ENCODE measurements at places on chromosomes 5 and 9.
A peak's percentile ranks its signal among the peaks of the same experiment; 100 is the strongest.

GRCh38 chr5:52502460-52502999 lies 285.2 kb upstream of the ITGA1 start:
- DNase-seq, result no peak

GRCh38 chr5:59296317-59297264 lies 596.9 kb downstream of the PDE4D start:
- DNase-seq, result peak; percentile 69

DNA sequence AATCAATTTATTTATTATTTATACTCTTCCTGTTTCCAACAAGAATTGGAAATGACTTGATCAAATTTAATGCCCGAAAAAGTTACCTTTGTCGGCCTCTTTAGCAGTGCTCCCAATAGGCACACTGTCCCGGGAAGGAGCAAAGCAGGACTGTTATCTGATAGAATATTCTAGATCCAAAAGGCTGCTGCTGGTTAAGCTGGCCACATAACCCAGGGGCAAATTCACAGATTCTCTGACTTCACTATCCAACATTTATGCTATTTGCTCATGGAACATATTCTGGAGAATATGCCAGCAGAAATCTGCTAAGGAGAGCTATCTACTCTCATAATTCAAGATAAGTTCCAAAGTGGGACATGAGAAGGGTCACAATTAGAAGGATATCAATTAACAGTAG lies 100.2 kb upstream of the DMAC1 start:
- no peak for DNase-seq

DNA sequence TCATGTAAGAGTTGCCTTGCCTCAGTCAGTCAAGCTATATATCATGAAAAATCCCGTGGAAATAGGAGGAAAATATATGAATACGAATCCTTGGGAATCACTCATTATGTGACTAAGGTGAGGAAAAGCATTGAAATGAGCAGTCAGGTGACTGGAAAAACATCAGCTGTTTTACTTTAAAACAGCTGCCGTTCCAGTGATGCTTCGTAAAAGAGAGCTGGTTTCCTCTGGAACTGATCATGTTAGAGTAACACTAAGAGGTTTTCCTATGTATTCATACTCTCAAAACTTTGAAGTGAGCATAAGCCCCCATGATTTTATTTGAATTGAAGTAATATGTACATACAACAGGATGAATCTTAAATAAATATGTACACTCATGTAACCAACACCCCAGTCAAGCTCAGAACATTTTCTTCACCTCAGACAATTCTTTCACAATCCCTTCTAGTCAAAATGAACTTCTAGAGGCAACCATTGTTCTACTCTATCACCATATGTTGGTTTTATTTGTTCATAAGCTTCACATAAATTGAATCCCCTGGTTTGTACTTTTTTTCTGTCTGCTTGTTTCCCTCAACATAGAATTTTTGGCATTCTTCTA lies 107.7 kb downstream of the SLC25A46 start:
- DNase-seq, result no peak

DNA sequence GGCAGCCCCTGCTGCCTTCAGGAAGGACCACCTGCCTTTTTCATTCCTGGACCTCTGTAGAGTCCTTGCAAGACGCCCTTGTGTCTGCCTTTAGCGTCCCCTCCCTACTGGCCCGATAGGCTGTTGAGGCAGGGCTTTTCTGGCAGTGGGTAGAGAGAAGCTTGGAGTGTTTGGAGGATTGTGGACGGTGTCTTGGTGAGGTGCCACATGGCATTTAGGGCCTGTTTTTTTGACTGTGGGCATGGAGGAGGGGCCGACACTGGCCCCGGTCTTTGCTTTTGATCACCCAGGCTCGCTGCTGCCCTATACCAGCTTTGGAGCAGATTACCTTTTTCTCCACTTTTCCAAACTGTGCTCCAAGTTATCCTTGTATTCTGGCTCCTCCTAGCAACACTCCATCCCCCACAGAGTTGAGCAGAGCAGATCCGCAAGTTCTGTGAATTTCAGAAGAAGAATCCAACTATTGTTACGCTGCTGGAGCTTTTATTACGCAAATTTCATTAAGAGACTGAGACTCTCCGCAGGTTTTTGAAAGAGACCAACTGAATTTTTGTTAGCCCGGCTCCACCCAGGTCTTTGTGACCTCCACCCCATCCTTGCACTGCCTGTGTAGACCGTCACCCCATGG lies 34.8 kb upstream of the PRDM12 start:
- DNase-seq, result no peak

GRCh38 chr5:36802187-36802586 lies 74.4 kb upstream of the NIPBL start:
- no peak for DNase-seq

DNA sequence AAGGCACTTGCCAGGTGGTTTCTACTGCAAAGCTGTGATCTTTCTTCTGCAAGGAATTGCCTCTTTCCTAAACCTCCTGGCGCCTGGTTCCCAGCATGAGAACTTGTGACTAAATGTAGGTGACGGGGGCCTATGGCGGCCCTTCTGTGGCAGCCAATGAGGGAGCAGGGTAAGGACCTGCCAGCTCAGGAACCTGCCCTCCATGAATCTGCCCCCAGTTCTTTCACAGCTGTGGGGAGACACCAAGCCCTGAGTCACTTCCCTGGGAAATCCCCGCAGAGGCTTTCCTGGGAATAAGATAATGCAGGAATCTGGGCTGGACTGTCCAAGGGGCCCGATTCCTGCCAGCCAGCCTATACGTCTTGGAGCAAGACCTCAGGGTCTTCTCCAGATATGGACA lies 56.7 kb upstream of the CTNNA1 start:
- peak; percentile 87 for DNase-seq

DNA sequence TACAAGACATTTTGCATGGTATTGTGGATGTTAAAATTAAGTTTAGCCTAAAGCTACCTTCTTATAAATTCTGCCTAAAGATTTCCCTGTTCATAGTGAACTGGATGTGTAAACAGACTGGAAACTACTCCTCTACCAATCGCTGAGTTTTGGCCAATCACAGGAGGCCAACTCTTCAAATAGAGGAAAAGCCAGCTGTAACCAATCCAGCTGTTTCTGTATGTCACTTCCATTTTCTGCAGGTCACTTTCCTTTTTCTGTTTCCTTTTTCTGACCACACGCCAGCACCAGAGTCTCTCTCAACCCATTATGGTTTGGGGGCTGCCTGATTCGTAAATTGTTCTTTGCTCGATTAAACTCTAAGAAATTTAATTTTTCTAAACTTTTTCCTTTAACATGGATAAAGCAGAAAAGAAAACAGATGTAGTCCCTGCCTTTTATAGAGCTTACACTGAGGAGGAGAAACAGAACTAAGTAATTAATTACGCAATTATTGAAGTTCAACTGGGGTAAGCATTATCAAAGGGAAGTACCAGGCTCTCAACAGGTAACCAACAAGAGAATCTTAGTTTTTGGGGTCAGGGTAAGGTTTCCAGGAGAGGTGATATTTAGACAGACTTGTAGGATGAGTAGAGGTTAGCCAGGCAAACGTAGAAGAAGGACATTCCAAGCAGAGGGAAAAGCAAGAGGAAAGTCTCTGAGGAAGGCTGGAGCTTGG lies 27.7 kb downstream of the RANBP3L start:
- DNase-seq, result no peak

DNA sequence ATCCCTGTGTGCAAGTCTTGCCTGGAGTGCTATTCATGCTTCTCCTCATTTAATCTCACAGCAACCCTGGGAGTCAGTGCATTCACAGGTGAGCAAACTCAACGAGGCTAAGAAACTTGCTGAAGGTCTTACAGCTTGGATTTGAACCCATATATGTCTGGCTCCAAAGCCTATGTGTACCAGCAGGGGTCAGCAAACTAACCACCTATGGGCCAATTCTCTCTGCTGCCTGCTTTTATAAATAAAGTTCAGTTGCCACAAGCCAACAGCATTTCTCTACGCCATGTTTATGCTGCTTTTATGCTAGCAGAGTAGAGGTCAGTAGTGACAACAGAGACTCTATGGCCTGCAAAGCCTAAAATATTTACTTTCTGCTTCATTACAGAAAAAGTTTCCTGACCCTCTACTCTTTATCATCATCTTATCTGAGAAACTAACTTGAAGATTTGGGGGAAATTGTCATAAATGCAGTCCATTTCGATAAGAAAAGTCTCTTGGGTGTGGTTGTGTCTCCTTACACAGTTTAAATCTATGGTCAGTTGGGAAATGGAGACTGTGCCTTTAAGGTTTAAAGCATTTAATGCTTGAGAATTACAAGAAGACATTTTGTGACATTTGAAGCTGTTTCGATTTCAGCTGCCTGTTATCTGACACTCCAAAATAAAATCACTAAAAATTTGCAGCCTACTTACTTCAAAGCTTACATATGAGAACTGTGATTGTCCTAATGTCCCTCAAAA lies 137.7 kb downstream of the PRELID2 start:
- DNase-seq, result peak; percentile 41

- peak; percentile 26 for DNase-seq
These were observed 62.5 kb upstream of the PLPP1 start for GRCh38 chr5:55597014-55597981.

GRCh38 chr5:168020542-168021294 lies 270.7 kb upstream of the WWC1 start:
- DNase-seq, result no peak

DNA sequence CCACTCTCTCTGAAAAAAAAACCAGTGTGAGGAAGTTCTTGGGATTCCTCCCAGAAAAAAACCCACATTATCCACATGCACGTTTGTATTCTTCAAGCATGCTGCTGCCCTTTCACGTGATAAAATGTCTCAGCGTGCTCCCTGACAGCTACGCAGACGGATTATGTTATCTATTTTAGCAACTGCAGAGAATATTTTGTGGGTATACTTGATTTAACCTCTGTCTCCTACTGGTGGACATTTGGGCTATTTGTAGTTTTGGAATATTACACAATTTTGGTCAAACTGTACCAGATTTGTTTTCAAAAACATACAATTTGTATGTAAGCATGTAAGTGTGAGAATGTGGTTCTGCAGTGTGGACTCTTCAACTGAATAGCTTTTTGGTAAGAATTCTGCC lies 10.7 kb downstream of the PRRC2B start:
- no peak for DNase-seq

- DNase-seq, result no peak
These were observed 6.4 kb upstream of the ABLIM3 start for GRCh38 chr5:149134778-149135500.

GRCh38 chr9:83629433-83630104 lies 6.6 kb downstream of the IDNK start:
- DNase-seq, result no peak

GRCh38 chr5:134539732-134540131 lies 14.3 kb downstream of the JADE2 start:
- no peak for DNase-seq

All from ACHN (cell line).